RPMI8226 (cell line): ENCODE measurements at places on chromosomes 1 and 21.

DNA sequence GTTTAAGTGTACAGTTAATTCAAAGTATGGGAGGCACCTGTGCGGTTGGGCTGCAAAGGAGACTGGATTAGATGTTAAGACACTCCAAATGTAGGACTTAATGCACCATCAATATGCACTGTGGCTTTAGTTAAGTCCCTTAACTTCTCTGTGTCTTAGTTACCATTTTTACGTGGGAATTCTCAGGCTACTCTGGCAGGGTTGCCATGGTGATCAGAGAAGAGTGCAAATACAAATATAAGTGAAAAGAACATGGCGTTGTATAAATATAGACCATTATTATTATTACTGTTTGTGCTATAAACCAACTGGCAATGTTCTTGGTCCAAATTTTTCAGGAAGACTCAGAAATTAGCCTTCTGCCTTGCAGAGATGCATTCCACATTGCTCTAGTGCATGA, 595.6 kb downstream of the NPHP4 start:
- no peak for DNase-seq

GRCh38 chr1:185495898-185496297, 178.9 kb upstream of the IVNS1ABP start:
- DNase-seq = no peak

DNA sequence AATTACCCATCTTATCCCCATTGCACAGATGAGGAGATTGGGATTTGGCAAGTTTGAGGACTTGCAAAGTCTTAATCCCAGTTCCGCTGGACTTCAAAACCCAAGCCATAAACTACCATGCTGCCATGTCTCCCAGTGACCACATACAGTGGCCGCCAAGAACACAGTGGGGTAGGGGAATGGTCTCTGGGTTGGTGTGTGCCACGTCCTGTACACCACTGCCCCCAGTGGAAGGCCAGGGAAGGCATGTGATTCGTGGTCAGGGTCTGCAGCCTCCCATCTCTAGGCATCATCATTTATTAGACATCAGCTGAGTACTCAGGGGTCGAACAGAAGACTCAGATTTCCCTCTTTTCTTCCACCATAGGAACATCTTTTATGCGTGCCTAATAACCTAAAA, 76.0 kb downstream of the MAN1C1 start:
- DNase-seq = peak; percentile 39

GRCh38 chr1:59070610-59071009, 226.3 kb upstream of the FGGY start:
- no peak for DNase-seq

DNA sequence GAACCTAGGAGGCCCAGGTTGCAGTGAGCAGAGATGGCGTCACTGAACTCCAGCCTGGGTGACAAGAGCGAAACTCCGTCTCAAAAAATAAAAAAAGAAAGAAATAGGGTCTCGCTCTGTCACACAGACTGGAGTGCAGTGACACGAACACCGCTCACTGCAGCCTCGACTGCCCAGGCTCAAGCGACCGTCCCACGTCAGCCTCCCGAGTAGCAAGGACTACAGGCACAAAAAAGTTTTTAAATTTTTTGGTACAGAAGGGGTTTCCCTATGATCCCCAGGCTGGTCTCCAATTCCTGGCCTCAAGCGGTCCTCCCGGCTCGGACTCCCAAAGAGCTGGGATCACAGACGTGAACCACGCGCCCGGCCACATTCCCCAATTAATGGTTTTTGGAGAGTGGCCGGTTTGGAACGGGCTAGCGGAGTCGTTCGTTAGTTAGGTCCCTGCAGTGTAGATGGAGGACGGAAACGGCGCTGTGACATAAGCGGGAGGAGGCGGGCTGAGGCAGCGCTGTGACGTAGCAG, 611 bp upstream of the GUK1 start:
- no peak for DNase-seq

GRCh38 chr1:154627257-154628120, 19.5 kb upstream of the ADAR start:
- peak; percentile 93 for DNase-seq

GRCh38 chr1:246051909-246052518, 455.1 kb downstream of the SMYD3 start:
- no peak for DNase-seq

DNA sequence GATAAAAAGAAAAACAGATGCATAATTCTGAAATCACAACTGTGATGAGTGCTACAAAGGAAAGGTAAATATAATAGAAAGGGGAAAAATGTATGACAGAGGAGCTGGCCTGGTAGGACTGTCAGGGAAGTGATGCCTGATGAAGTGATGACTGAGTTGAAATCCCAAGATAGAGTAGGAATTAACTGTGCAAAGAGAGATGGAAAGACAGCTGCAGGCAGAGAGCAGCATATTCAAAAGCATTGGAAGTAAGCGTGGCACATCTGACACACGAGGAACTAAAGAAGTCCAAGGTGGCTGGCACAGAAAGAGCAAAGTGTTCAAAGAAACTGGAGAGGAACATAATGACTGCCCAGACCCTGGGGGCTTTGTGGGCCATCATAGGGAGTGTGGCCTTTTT, 121.6 kb upstream of the C1orf105 start:
- DNase-seq = no peak

DNA sequence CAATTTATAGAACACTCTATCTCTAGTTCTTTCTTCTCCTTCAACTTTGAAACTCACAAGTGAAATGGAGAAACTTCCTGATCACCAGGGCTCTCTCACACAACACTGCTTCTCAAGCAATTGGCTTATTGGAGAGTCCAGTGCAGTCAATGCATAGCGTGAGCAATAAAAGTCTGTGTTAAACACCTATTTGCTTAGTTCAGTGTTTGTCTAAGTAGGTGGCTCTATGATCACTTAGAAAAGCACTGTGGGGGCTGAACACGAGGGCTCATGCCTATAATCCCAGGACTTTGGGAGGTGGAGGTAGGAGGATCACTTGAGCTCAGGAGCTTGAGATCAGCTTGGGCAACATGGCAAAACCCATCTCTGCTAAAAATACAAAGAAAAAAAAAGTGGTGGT, 12.2 kb downstream of the CTSS start:
- no peak for DNase-seq

DNA sequence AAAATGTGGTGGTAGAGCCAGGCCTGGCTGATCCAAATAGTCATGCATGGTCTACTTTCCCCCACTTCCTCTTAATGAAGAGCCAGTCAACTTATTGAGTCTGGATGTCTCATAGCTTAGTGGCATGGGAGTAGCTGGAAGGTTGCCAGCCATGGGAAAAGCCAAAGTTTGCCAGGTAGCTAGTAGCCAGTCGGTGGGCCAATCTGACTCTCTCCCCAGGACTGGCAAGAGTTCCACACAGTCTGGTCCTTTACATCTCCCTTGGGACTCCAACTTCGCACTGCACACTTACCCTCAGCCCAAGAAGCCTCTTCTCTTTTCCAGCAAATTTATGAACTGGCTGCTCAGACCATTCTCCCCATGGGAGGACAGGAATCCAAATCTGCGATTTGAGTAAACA, 8.3 kb downstream of the WARS2 start:
- no peak for DNase-seq

DNA sequence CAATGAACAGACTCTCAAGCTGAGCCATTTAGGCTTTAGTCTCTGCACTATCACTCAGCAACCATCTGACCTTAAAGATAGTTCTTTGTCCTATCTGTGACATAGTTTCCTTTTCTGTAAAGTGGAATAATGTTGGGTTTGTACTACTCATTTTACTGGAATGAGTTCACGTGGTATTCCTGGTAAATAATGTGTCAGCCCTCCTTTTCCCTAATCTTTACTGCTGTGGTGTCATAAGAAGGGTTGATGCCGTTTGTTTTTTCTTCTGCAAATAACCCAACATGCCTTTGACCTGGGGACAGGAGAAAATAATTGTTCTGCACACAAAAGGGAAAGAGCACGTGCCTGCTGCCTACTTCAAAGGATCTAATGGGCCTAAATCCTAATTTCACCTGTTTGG, 297.8 kb downstream of the BRINP3 start:
- no peak for DNase-seq

DNA sequence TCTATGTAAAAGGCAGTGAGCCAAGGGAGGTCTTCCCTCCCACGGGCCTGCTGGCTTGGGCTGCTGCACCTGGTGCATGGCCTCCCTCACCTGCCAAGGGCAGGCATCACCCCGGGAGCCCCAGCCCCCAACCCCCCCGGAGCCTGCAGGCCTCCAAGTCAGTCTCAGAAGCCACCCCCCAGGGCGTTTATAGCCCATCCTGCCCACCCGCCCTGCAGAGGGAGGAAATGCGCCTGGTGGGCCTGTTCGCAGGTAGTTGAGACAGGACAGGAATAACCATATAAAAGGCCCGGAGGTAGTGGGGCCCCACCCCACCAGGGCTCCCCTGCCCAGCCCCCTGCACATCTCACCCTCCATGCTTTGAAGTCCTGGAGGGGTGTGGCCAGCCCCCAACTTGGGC, 18.2 kb upstream of the ARF1 start:
- DNase-seq = no peak

DNA sequence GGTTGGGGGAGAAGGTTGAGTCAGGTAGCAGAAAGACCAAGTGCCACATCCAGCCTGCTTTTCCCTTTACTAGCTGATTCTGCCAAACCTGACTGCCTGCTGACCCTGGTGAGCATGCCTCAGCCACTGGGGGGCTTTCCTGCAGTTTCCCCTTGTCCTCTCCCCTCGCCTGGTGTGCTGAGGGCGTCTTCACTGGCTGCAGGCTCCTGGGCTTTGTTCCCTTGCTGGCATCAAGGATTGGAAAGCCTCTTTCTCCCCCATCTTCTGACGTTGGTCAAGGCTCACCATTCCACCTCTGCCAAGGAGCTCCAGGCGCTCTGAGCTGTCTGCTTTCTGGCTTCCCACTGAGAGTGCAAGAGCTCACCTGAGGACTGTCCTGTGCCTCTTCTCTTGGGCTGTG, 28.4 kb downstream of the MAN1C1 start:
- DNase-seq = no peak

- DNase-seq = no peak
Measured at GRCh38 chr1:173870252-173871075, 2.3 kb downstream of the ZBTB37 start.

GRCh38 chr1:245971711-245972085, 535.4 kb downstream of the SMYD3 start:
- no peak for DNase-seq

GRCh38 chr1:200042119-200042551, 14.6 kb downstream of the NR5A2 start:
- DNase-seq = no peak

DNA sequence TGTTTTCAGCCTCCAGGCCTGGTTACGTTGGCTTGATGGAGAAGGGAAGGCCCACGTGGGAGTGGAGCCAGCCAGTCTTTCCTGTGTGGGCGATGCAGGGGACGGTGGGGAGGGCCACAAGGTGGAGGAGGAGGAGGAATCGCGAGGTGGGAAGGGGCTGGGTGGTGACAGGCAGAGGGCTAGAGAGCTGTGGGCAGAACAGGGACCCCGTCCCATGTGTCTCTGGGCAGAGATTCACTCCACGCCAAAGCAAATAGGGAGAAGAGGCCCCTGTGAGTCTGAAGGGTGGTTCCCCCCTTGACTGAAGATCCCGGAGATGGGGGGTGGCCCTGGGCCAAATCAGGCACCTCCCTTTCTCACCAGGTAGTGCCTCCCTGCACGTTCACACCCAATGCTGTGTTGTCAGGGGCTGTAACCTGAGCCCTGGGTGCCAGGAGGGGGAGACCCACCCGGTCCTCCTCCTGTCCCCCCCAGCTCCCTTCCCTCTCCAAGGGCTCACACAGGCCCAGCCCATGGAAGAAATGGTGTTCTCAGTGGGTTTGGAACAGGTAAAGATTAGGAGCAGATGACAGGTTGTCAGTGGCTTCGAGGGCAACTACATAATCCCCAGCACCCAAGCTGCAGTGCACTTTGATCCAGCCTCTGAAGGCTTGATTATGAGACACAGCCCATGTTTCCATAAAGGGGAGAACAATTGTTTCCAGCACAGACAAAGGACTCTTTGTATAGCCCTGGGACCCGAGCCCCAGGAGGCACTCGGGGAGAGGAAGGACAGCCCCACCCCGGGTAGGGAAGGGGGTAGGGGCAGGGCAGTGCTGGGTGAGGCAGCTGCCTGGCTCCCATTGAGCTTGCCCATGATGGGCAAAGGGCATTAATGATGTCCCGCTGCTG, 37.7 kb upstream of the GPR37L1 start:
- no peak for DNase-seq

DNA sequence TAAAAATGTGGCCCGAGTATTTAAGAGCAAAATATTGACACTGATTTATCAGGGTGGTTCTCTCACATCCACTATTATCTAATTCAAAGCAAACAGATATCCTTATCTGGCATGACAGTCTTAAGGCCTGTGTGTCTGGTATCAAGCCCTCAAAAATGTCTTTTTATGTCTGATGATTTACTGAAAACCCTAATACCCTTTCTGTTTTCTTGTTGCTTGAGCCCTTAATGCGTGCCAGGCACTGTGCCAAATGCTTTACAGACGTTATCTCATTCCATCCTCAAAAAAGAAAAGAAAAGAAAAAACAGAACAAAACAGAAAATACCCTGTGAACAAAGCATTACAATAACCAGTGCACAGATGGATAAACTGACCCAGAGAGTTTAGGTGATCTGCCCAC, 5.7 kb downstream of the DUSP23 start:
- DNase-seq = no peak
